ENCODE measurements at places on chromosomes 12 and 14.

- DNase-seq = no peak
Measured at GRCh38 chr12:79514730-79515529, 175.8 kb downstream of the PAWR start.

GRCh38 chr14:79516009-79516408, 695.3 kb downstream of the DIO2 start:
- no peak for DNase-seq

GRCh38 chr12:120761519-120761934, 35.9 kb downstream of the ACADS start:
- DNase-seq = no peak

DNA sequence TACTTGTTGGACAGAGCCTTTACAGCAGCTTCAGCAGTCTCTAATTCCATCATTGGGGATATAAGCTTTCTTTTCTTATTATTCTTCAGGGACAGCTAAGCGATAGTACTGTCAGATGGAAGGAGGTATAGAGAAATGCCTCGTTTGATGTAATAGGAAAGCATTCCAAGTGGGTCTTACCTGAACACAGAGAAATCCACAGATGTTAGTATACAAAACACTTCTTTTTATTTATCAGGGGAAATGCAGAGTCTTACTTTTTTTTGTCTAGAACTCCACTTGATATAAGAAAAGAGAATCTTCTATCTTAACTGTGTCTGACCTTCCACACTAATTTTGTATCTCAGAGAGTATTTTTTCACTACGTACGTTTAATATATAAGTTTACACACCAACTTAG, 1.9 kb downstream of the SYT1 start:
- DNase-seq = no peak

DNA sequence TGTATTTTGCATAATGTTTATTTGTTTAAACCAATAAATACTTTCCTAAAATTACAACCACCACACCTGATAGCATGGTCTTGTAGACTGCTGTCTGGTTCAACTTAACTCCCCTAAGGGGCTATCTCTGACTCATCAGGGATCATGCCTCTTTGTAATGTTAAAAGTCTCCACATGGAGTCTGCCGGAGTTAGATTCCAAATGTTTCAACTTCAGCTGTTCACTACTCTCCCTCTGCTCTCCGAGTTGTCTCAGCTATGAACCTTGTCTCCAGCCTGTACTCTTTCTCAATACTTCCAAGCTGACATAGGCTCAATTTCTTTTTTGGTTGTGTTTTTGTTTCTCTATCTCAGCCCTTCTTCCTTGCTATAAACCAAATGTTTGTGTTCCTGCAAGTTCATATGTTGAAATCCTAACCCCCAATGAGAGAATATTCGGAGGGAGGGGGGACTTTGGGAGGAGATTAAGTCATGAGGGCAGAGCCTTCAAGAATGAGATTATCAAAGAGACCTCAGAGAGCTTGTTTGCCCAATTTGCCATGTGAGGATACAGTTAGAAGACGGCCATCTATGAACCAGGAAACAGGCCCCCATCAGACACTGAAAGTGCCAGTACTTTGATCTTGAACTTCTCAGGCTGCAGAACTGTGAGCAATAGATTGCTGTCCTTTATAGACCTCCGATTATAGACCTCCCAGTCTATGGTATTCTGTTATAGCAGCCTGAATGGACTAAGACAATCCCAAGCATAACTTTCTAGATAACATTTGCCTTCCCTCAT, 858.2 kb downstream of the VRK1 start:
- DNase-seq = no peak

DNA sequence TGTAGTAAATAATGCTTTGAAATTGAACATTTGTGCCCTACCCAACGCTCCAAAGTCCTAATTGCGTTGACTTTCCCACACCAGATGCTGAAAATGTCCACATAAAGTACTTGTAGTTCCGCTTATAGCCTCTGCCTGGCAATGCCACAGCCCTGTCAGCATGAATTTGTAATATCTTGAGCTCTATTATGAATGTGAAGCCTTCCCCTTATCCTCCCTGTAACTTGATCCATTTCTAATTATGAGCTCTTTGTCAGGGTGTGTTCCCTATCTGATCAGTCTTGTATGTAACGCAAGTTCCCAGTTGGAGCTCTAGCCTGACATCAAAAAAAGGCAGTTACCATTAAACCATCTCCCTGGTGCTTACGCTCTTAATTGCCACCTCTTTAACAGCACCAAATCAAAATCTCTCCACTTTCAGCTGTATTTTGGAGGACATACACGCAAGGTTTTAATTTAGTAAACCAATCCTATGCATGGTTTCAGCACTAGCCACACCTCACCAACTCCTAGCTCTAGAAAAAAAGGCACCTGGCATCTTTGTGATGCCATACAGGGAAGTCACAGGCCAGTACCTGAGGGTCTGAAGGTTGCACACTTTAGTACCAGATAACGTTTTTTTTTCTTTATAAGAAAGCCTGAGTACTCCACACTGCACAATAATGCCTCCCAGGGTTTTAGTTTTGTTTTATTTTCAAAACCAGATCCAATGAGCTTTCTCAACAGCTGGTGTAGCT, 69.3 kb downstream of the EEA1 start:
- no peak for DNase-seq

DNA sequence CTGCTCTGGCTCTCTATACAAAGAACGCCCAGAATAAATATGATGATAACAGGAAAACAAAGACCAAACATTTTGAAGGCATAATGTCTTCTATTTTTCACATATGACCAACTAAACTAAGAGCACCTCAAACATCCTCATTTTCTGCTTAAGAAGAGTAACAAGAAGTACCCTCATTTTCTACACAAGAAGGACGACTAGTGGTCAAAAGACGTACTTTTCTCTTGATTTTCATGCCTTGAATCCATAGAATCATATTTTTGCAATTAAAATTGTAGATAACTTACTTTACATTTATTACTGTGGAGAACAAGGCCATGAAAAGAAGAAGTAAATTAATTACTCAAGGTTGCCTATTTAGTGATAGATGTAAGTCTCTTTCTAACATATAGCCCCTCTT, 358.6 kb downstream of the DUSP6 start:
- no peak for DNase-seq

DNA sequence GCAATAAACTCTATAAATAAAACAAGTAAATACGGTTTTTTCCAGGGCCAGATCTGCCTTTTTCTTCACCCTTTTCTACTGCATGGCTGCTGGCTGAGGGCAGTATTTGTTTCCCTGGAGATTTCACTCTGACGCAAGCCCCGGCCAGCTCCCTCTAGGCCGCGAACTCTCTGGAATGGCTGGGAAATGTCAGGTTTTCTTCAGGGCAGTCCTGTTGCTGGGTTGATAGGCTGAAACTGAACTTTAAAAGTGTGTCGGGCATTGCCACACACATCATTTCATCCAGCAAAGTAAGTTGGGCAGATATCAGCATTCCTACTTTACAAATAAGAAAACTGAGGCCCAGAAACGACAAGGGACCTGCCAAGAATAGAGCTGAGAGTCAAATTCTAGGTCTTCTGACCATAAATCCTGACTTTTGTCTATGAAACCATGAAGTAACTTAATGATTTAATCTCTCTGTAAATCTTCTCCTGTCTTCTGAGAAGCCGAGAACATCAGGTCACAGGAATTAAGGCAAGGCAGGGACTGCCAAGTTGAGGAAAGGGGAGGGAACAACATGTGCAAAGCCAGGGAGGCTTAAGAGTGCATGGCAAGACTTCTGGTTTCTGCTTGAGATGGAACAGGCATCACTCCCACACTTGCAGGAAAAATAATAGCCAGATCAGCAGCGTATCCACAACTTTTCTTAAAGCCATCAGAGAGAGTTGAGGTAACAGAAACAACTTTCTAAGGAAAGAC, 205.0 kb upstream of the CCDC196 start:
- DNase-seq = no peak
